ENCODE measurements at places on chromosomes 11 and 22. TPM values are rescaled to one million over a fixed set of nuclear protein-coding genes. Genes with fewer than 3 reads are reported as not detected.

- DNase-seq: no peak
Measured at GRCh38 chr22:29351042-29351441, 35.5 kb upstream of the RASL10A start.

DNA sequence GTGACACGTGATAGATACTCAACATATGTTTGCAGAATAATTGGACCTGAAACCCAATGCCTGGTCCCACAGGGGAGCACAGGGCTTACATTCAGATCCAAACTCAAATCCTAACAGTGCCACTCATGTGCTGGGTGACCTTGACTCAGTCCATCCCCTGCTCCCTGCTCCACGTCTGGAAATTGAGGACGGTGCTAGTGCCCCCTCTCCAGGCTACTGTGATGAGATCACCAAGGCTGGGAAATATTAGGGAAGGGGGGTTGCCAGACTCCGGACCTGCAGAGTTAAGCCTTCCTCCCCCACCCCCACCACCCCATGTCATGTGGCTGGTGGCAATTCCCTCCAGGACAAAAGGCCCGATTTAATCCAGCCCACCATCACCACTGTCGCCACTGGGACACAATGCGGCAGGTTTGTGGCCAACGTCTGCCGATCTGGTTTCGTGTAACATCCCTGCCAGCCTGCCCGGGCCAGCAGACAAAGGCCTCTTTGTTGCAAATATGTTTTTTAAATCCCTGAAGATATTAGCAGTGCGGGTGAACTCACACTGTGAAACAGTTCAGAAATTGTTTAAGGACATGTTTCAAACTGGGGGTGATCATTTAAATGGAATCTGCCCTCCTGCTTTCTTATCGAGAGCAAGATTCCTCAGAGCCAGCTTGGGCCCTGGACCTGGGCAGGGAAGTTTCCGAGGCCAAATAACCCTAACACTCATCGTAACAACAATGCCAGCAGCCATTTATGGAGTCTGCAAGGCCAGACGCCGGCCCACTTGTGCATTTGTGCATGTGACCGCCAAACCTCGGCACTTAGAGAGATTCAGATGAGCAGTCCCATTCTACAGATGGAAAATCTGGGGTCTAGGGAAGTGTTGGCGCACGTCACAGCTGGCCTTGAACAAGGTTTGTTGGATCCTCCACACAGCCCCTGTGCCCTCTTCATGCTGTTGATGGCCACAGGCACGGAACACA lies 19.6 kb upstream of the MN1 start:
- DNase-seq: no peak

DNA sequence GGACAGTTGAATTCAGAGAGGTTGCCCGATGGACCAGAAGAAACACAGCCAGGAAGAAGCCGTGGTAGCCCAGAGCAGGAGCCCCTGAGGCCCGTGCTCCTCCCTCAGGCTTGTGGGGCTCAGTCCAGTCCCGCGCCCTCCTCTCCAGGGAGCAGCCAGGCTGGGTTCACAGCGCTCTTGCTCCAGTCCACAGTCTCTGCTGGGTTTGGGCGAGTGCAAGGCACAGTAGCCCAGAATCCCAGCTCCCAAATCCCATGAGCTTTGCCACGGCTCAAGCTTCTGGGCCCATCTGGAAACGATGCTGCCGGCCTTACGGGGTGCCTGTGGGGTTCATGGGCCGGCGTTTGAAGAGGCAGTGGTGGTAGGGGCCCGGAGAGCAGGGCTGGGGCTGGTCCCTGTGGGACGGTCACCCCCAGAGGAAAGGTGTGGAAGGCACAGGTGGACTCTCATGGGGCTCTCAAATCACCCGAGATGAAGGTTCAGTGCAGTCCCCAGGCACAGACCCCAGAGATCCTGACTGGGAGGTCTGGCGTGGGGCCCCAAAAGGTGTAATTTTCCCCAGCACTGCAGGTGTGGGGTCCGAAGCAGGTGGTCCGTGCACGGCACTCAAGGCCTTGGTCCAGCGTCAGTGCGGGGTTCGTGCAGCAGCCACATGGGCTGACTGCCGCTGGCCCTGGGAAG lies 30.6 kb upstream of the ATXN10 start:
- DNase-seq: no peak

- no peak for DNase-seq
Measured at GRCh38 chr11:134346976-134347350, 15.2 kb downstream of the GLB1L2 start.

GRCh38 chr22:35739076-35739930 lies 21.6 kb downstream of the APOL5 start:
- DNase-seq: no peak

DNA sequence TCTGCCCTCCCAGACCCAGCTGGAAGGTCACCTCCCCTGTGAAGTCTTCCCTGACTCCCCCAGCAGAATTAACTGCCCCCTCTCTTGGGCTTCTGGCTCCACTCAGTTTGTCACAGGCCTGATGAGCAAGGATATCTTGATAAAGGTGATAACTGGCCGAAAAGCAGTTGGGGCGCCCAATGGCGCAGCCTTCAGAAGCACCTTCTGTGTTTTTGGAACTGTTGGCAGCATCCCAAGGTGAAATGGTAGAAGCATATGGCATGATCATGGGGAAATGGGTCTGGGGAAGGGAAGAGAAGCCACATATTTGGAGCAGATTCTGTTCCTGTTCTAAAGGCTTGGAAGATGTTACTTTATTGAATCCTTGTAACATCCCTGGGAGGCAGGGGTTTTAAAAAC lies 2.8 kb upstream of the TAB1 start:
- no peak for DNase-seq

Gene TAF6L
- polyA plus RNA-seq: 27.9 TPM

- DNase-seq: no peak
Measured at GRCh38 chr11:71495286-71496230, 31.5 kb upstream of the KRTAP5-7 start.

- no peak for DNase-seq
Measured at GRCh38 chr11:102926517-102926916, 29.0 kb downstream of the MMP13 start.

All from right renal cortex interstitium (tissue), 3 donors.